GM12878 (cell line): ENCODE measurements at places on chromosomes 13 and 19.

DNA sequence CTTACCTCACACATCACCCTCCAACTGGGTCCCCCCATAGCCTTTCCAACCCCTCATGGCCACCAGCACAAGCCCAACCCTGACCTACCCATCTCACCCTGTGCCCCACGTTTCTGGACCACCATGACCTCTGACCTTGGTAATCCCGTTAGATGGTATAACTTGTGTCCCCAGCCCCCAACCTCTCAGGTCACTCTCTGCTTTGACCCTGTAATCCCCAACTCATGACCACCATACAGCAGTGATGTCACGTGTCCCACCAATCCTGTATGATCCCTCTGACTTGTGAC lies 8.5 kb downstream of the KLC3 start:
- no peak for DNase-seq

GRCh38 chr13:63291701-63292100 lies 1876.1 kb upstream of the PCDH20 start:
- no peak for DNase-seq

DNA sequence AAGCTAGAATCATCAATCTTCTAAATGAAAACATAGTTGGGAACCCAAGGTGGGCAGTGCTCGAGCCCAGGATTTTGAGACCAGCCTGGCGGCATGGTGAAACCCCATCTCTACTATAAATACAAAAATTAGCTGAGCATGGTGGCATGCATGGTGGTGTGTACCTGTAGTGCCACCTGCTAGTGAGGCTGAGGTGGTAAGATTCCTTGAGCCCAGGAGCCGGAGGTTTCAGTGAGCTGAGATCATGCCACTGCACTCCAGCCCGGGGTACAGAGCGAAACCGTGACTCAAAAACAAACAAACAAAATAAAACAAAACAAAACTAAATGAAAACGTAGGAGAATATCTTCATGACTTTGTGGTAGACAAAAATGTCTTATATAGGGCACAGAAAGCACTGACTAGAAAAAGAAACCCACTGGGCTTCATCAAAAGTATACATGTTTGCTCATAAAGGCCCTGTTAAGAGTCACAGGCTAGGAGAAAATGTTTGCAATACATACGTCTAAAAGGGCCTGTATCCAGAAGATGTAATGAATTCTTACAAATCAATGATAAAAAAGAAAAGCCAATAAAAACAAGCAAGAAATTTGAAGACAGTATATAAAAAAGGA lies 353.6 kb downstream of the FGF9 start:
- no peak for DNase-seq

DNA sequence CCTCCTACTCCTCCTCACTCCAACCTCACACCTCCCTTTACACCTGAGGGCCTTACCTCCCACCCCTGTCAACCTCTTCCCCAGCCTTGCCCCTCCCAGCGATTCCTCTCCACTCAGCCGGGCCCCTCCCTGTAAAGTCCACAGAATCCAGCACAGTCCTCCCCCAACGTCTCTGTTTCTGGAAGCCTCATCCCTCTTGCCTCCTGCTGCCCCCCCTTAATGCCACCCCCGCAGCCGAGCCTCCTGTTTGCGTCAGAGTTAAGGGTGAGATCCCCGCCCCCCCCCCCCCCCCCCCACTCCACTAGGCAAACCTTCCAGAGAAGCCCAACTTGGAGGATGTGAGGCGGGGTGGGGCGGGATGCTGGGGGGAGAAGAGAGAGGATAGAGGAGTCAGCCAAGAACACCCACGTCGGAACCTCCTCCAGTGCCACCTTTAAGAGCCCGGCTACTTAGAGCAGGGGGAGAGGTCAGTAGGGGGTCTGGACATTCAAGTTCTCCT lies 2.1 kb downstream of the UNC13A start:
- no peak for DNase-seq

- no peak for DNase-seq
These were observed 9.7 kb upstream of the SLC35E1 start for GRCh38 chr19:16581971-16582343.

- no peak for DNase-seq
These were observed 14.6 kb downstream of the NACC1 start for GRCh38 chr19:13132471-13133180.

DNA sequence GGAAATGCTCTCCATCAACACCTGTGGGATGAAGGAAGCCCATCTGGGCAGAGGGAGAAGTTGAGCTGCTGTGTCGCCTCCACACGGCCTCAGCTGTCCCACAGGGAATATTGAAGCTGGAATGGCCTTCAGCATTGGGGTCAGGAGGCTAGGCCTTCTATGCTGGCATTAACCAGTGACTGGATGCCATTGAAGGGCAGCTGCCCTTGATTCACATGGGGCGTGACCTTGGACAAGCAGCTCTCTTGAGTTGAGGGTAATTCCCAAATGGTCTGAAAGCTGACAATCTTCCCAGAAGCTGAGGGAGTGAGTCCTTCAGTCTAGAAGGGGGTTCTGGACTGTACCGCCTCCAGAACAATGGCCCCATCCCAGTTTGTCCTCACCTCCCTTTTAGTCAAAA lies 6.7 kb downstream of the BCL3 start:
- DNase-seq: no peak

- no peak for DNase-seq
These were observed 17.7 kb upstream of the FBXO17 start for GRCh38 chr19:38993271-38993670.

DNA sequence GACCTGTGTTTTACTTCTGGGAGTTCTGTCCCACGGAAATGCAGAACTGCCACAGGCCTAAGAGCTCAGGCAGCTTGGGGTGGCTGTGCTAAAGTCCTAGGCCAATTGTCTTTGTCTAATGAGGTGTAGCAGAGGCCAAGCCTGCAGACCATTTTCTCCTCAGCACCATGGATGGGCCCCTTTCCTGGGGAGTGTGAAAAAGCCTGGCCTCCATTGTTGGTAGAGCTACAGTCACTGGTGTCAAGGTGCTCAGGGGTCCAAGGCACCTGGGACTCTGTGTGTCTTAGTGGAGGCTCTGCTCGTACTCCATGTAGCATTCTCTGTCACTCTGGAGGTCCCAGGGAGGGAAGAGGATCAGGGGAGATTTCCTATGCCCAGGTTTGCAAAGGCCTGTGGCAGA lies 329.6 kb downstream of the SLITRK5 start:
- no peak for DNase-seq

- no peak for DNase-seq
These were observed at the start of gene KIRREL2 for GRCh38 chr19:35856546-35857149. Gene KIRREL2, plus strand, starts transcription at chr19:35856911. Its CDS starts 209 bp downstream, at chr19:35857120.

GRCh38 chr19:44752816-44753625 lies 4.5 kb downstream of the BCL3 start:
- DNase-seq: peak; percentile 94

GRCh38 chr13:113854238-113855011 lies 9.5 kb downstream of the GAS6 start:
- DNase-seq: no peak

GRCh38 chr19:41554907-41555306 lies 21.1 kb upstream of the CEACAM21 start:
- no peak for DNase-seq

- no peak for DNase-seq
These were observed 15.5 kb upstream of the ZNF835 start for GRCh38 chr19:56687031-56687430.

DNA sequence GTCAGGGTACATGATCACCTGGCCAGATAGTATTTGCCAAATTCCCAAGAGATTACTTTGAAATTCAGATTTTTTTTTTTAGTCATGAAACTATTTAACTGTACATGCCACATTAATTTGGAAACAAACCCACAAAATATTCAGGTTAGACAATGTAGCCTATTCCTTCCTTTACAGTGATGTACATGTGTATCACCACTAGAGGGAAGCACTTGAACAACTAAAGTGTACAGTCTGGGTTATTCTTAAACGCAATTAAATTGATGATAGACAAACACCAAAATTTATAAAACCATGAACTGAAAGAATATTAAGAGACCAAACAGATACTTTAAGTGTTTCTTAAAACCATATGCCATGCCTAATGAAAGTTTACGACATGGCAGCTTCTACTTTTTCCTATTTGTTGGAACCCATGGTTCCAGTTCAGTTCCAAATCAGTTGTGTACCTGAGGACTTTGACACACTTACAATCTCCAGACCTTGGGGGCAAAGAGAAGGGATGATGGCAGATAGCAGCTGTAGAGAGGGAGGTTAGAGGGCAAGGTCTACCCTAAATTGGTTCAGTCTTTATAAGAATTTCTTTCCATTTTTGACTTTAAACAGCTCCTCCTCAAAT lies 52.8 kb downstream of the TNFSF13B start:
- peak; percentile 9 for DNase-seq

DNA sequence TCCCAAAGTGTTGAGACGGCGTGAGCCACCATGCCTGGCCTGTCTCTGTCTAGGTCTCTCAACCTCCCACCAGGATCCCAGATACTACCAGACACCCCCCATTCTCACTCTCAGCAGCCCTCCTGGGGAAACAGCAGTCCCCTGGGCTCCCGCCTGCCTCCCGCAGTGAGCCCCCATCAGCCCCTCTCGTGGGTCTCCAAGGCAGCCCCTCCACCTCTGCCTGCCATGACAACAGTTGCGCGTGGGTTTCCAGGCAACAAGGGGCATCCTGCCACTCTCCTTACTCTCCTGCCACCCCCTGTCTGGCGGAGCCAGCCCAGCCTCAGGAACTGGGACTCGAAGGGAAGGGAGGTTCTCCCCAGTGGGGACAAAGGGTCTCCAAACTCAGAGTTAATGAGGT lies 5.2 kb downstream of the LRRC4B start:
- DNase-seq: no peak

GRCh38 chr13:112455476-112456059 lies 79.4 kb downstream of the SPACA7 start:
- DNase-seq: no peak

DNA sequence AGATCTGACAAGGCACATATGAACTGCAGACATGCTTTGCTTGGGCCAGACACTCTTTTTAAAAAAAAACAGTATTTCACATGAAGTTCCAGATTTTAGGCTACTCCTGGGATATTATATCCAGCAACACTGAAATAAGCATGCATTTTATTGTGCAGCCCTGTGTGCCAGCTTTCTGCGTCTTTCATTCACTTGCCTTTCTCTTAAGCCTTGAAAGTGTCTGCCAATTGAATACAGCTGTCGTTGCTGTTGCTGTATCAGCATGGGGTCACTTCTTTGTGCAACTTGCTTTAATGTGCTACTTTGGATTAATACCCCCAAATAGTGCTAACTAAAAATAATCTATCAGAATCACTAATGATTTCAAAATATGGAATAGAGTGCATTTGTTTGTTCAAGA lies 657.8 kb downstream of the SLITRK6 start:
- DNase-seq: no peak

- DNase-seq: no peak
These were observed 19.1 kb downstream of the POP4 start for GRCh38 chr19:29625186-29625651.

DNA sequence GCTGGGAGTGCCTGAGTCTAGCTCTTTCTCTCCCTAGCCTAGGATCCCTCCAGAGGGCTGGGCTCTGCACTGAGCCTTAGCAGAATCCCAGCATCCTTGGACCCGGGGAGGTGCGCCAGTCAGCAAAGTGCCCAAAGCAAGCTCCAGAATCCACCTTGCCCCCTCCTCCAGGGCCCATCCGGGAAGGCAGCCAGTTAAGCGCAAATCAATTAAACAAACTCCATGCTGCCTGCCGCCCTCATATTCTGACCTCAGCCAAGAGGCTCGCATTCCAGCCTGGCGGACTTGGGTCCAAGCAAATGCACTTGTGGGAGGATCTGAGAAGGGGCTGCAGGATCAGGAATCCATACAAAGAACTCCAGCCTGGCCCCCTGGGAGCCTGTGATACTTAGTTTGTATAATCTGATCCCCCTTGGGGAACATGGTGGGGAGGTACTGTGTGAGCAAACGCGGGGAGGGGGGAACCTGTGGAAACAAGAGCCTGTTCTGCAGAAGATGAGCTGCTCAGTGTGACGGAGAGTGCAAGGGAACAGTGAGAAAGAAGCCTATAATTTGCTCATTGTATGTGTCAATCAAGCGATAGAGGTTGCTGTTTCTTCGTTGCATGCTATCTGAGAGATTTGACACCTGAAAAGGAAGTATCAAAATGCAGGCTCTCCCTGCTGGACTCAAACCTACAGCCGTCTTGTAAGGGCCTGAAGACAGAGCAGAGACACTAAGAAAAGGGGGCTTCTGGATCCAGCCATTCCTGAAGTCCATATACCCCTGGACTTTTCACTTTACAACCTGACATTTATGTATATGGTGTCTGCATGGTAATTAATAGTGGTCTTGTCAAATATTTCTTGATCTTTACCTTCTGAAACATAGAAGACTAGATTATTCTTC lies 29.4 kb downstream of the ZNRF4 start:
- no peak for DNase-seq

DNA sequence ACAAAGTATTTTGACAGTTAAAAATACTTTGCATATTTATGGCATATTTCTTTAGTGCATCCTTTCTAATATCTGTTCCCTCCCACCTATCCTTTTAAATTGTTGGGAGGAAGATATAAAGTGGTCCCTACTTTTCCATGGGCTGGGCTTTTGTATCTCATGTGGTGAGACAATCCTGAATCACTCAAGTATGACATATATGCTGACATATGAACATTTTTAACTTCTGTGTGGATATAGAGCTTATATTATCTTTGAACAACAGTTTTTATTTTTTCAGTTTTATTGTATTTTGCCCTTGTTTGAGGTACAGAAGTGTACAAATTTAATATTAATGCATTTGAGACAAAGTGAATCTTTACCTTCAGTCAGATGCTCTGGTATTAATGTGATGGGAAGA lies 3.4 kb downstream of the ZMYM2 start:
- DNase-seq: no peak

DNA sequence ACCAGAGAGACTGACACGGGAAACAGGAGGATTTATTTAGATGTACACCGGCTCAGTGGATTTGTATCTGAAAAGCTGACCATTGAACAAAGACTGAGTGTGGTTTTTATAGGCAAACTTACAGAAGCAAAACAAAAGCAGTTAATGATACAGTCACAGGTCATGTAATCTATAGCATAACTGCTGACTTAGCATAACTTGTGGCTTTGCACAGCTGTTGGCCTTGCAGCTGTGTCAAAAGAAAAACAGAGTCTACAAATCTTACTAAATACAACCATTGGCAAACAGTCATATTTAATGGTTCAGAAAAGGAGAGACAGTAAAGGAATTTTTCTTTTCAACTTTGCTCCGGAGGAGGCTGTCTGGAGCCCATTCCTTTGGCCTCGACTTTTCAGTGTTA lies 2.3 kb upstream of the ILF3 start:
- DNase-seq: no peak

DNA sequence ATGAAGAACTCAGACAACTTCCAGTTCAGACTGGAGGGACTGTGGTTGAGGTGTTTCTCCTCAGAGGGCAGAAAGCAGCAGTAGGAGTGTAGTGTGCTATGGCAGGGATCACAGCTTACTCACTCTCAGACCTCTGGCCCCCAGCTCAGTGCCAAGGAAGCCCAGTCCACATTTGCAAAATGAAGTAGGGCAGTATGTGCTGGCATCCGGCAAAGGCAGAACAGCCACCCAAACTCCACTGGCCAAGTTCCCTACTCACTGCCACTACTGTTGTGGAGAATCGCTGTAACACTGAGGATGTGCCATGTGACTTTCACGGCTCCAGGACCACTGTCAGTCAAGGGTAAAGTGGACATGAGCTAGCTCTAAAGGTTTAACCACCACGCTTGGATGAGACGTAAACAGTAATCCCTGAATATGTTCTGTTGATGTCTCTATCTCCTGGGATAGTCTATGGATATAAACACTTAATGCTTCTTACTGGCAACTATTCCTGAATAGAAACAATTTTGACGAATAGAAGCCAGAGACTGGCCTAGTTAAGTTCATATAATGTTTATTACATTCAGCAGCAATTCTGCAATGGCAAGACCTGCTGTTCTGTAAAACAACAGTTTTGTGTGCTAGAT lies 67.0 kb upstream of the SLC15A1 start:
- no peak for DNase-seq

- DNase-seq: no peak
These were observed 1.2 kb upstream of the NKPD1 start for GRCh38 chr19:45161738-45162607.

- DNase-seq: no peak
These were observed 2770.4 kb upstream of the PCDH20 start for GRCh38 chr13:64186071-64186470.
